HCT116 (cell line): ENCODE measurements at places on chromosomes 12 and 14.
A peak's percentile ranks its signal among the peaks of the same experiment; 100 is the strongest.

- no peak overlapping the region for H3K27ac ChIP-seq
- H3K27me3 ChIP-seq = no peaks in the 10 kb centered on the region
- H3K36me3 ChIP-seq = no peaks in the 10 kb centered on the region
- no peak overlapping the region for H3K4me3 ChIP-seq
Observed at GRCh38 chr12:13133886-13134285, 30.4 kb upstream of the GSG1 start.

GRCh38 chr12:1932264-1932777, 13.9 kb upstream of the CACNA2D4 start:
- no peaks in the 10 kb centered on the region for H3K36me3 ChIP-seq
- H3K4me1 ChIP-seq = no peaks in the 10 kb centered on the region
- H3K4me3 ChIP-seq = no peak overlapping the region
- no peaks in the 10 kb centered on the region for H3K27me3 ChIP-seq
- H3K27ac ChIP-seq = no peak overlapping the region
- no peak for DNase-seq

DNA sequence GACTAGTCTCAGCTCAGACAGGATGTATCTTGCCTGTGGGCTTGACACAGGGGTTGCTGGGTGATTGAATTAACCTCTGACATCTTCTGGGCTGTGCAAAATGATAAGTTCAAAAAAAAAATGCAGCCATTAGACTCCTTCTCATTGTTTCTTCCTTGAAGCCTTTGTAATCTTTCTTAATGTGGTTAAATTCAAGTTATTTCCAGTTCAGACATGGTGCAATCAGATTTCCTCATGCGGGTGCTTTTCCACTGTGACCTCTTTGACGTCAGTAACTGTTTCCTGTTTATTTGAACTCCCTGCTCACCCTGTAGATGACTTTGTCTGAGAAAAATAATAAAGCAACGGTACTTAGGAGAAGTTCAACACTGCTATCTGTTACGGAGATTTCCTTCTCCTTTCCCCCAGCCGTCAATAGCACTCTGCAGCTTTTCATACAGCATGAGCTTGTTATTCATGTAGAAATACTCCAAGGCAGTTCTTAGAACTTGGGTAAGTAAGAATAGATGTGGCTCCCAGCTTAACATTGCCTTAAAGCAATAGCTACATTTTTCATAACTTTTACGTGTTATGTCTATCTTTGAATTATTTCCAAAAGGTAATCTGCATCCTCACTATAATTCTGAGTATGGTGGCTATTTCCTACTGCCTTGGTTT, 155.5 kb downstream of the PRKCH start:
- no peaks in the 10 kb centered on the region for H3K36me3 ChIP-seq
- no peak overlapping the region for H3K4me3 ChIP-seq
- DNase-seq = no peak
- H3K27ac ChIP-seq = peak overlapping the region; percentile 16; the same call in 1 of the 2 replicates
- peaks cover 51% of the 10 kb centered on the region for H3K4me1 ChIP-seq

DNA sequence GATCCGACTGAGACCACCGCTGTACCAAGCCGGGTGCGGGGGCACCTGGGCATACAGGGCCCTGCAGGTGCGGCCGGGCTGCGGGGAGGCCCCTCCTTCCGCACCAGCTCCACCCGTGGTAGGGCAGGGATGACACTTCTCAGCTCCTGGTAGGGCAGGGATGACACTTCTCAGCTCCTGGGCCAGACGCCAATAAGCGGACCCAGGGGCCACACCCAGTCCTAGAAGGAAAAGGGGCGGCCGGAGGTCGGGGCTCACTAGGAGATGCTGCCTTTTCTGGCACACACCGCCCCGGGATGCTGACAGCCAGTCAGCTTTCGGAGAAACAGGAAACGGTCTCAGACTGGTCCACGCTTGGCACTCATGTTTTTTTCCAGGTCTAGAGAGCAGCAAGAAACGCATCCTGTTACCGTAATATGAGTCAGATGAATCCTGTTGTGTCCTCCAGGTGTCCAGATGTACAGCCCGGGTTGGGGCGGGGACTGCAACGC, 34.8 kb downstream of the NFKBIA start:
- H3K4me3 ChIP-seq = no peak overlapping the region
- no peaks in the 10 kb centered on the region for H3K27me3 ChIP-seq
- no peak overlapping the region for H3K27ac ChIP-seq

DNA sequence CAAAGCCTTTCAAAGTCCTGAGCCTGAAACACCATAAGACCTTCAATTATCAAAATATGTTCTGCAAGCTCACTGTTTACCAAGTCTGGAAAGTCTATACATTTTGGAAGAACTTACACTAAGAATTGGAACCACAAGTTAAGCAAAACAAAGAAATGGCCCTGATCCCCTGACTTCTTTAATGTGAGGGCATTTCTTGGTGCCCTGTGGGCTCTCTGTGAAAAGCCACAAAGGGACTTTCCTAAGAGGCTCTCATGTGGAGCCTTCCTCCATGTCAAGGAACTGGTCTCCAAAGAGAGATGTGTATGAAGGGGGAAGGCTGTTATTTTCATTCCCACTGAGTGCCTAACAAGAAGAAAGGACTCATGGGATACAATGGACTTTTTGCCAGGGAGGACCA, 13.5 kb upstream of the MYH6 start:
- no peak for DNase-seq
- H3K36me3 ChIP-seq = no peaks in the 10 kb centered on the region
- H3K4me3 ChIP-seq = no peak overlapping the region
- peaks cover 5% of the 10 kb centered on the region; the same call in 1 of the 2 replicates for H3K27me3 ChIP-seq
- H3K4me1 ChIP-seq = no peaks in the 10 kb centered on the region
- H3K27ac ChIP-seq = no peak overlapping the region
